ENCODE measurements at places on chromosomes 2 and 18.
A peak's percentile ranks its signal among the peaks of the same experiment; 100 is the strongest.

DNA sequence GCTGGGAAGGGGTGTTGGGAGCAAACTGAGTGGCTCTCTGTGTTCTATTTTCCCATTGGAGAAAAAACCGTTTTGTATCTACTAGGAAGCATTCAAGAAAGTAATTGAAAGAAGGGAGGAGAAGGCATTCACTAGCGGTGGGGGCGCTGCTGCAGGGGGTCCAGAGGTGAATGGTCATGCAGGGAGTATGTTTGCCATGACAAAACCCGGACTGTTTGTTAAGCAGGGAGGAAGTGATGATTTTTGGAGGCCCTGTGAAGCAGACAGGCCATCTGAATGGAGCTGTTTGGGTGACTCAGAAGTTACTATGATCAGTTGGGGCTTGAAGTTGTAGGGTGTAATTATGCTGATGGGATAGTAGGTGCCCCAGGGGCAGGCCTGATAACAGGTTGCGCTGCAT lies 7.0 kb downstream of the TAF4B start:
- no peak for DNase-seq

GRCh38 chr2:222167762-222168161 lies 131.0 kb downstream of the PAX3 start:
- no peak for DNase-seq

DNA sequence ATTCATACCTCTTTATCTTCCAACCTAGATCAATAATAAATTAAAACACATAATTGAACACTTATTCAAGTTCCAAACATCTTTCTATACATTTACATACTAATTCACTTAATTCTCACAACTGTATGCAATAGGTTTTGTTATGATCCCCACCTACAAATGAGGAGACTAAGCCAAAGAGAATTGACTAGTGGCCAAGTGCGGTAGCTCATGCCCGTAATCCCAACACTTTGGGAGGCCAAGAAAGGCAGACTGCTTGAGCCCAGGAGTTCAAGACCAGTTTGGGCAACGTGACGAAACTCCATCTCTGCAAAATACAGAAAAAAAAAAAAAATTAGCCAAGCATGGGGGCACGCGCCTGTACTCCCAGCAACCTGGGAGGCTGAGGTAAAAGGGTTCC lies 36.8 kb downstream of the KCNG3 start:
- DNase-seq = no peak

GRCh38 chr2:72095364-72095763 lies 52.3 kb downstream of the CYP26B1 start:
- no peak for DNase-seq

GRCh38 chr2:85578243-85579180 lies 1.1 kb downstream of the VAMP8 start:
- DNase-seq = no peak

GRCh38 chr2:157441072-157441454 lies 2.8 kb downstream of the CYTIP start:
- DNase-seq = peak; percentile 70

GRCh38 chr18:23521907-23522306 lies 18.6 kb downstream of the RMC1 start:
- no peak for DNase-seq

- no peak for DNase-seq
Observed at GRCh38 chr2:224630659-224631550, 45.7 kb upstream of the CUL3 start.

- no peak for DNase-seq
Observed at GRCh38 chr2:196535742-196536141, 103.8 kb upstream of the CCDC150 start.

DNA sequence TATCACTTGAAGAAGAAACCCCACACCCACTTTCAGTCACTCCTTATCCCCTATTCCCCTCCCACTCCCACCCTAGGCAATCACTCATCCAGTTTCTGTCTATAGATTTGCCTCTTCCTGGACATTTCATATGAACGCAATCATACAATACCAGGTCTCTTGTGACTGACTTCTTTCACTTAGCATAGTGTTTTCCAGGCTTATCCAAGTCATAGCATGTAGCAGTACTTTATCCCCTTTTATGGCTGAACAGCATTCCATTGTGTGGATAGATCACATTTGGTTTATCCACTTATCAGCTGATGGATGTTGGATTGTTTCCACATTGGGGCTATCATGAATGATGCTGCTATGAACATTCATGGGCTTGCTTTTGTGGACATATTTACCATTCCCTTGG lies 6.6 kb downstream of the CFAP221 start:
- no peak for DNase-seq

DNA sequence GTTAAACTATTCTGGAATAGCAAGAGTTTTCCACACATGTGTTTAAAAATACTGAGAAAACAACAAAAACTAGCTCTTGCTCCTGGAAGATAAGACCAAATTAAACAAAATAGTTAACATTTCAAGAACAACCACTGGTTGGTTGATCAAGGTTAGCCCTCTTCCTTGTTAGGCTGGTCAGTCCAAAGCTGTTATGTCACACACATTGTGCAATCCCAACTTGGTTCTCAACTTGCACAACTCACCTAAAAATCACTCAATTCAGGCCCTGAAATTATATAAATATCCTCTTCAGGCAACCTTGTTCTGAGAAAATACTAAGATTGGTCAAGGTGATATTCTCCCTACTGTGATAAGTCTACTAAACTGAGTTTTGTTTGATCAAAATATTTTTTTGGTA lies 169.7 kb upstream of the LRP1B start:
- DNase-seq = no peak

Data from immature natural killer cell (primary cell).